ENCODE measurements at places on chromosomes 6 and 20.

- DNase-seq: no peak
These were observed 95.5 kb downstream of the FOXC1 start for GRCh38 chr6:1705183-1705582.

GRCh38 chr6:155317186-155317585, 2.9 kb upstream of the TFB1M start:
- DNase-seq: no peak

DNA sequence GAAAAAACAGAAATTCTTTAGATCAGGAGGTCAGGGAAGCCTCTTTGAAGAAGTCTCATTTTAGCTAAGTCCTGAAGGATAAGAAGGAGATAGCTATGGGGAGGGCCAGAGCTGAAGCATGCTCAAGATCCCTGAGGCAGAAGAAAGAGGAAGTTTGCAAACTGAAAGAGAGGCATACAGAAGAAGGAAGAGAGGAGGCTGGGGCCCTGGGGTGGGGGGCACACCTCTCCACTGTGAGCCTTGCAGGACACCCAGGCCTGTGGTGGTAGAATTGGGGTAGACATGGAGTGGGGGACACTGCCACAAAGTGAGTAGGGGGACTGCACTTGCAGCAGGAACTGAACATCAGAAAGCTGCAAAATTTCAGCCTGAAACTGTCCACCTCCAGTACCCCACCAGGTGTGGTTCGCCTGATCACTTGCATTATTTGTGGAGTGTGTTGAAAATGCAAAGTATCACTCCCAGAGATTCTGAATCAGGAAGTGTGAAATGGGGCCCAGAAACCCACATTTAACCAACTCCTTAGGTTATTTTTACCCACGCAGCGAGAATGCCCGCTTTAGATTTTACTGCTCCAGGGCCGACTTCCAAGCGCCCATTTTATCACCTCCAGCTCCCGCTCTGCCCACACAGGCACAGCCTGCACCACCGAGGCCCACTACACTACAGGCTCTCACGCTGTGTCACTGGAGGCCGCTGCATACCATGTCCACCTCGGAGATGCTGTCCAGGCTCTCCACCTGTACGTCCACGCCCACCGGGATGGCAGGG, 44.0 kb downstream of the GABRR2 start:
- DNase-seq: no peak

DNA sequence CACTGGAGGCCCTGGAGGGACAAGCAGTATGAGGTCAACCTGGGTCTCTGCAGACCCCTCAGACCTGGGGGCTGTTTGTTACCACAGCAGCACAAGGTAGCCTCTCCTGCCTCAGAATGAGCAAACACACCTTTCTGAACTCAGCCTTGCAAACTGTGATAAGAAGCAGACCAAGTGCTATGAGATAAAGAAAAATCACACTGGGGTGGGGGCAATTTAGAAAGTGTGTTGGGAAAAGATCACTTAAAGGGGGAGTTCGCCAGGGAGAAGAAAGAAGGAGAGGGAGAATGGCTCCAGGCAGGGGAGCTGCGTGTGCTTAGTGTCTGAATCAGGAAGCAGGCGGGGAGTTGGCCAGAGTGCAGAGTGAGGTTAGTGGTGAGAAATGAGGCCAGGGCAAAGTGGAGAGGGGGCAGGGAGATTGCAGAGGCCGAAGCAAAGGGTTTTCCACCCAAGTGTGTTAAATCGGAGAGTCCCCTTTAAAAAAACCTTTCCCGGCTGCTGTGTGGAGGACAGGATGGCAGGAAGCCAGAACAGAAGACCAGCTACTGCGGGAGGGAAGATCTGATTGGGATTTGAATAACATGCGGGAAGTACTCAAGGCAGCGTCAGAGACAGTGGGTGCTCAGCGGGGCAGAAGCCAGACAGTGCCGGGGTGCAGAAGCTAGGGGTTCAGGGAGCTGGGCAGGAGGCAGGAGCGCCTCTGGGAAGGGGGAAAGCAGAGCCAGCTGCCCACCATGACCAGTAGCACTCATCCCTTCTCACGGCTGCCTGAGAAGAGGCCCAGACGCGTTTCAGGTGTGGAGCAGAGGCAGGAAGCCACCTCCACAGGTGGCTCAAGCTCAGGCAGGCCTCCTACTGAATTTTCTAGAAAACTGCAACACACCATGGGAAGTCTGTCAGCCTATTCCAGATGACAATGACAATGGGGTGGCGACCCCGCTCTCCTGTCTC, 9.0 kb downstream of the ADA start:
- peak; percentile 54 for DNase-seq

DNA sequence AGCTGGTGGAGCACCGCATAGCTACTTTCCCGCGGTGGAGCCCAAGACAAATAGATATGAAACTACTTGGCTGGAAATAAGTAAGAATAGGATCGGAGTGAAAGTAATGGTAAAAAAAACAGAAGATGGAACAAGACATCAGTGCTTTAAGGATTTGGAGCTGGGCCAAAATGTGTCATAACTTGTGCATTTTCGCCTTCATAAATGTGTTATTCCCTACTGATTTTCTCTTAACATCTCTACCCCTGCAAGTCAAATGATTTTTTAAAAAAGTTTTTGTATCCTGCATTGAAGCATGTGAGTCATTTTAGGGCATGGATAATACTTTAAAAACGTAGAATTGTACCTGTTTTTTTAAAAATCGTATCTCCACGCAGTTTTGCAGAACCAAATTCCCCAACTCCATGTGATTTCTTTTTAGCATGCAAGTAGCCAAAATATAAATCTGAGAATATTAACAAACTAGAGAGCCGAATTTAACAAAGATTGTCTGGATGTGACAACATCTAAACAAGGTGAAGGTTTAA, 882 bp upstream of the FAM184A start:
- DNase-seq: no peak

DNA sequence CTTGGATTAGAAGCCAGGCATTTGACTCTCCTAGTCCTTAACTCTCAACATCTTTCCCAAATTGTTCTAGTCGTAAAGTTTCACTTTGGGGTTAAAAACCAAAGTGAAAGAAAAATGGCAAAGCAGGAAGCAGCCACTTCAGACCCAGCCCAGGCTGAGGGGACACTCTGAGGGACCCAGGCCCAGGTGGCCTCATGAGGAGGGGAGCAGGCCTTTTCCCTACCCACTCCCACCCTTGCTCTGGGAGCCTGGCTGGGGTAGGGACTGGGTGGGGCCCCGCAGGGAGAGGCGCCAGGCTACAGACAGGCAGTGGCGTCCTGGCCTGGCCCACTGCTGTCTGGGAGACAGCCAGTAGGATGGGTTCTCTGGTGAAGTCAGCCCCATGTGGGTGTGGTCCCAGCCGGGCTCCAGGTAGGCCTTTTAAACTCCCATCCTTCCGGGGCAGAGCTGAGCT, 68.7 kb upstream of the MYL9 start:
- no peak for DNase-seq

DNA sequence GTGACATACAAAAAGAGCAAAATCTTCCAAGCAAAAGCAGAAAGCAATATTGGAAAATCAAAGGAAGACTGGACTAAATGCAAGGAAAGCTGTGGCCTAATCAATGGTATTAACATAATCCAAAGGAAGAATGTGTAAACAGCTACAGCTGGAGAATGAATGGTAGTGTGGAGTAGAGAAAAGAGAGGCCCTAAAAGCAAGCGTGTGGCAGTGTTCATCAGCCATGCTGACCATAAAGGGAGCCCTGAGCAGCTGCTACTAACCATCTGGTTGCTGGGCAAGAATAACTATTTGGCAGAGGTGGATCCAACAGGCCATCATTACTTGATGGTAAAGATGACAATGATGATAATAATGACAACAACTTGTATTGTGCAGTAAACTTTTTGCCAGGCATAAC, 148.5 kb upstream of the BEND6 start:
- DNase-seq: no peak

- DNase-seq: no peak
These were observed 27.4 kb upstream of the NOL4L start for GRCh38 chr20:32612351-32613191.

GRCh38 chr6:26520237-26520849, 17.8 kb upstream of the HMGN4 start:
- DNase-seq: no peak

DNA sequence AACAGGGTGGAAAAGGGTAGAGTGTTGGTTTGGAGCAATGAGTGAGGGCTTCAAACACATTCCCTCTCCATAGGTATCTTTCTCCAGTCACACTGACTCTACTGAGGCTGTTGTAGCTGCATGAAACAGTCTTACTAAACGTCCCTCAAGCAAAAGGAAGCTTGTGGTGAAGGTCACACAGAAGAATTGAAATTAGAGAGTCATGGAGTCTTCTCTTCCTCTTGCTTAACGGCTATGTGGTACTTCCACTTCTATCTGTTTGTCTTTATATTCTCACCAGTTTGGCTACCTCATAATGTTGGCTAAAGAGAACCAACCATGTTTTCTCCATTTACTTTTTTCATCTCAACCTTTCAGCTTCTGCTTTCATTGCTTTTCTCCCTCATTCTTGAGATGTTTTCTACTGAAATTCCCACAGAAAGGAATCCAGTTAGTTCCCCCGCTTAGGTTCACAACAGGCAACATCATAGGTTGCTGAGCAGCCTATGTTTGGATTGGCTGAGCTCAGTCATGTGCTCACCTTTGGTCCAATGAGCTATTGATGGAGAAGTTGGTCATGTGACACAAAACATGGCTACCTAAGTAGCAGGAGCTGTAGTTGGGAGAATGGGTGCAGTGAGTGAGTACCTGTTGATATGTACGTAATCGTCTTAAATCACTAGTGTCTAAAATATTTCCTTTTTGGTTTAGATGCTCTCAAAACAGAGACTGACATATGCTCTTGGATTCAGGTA, 99.8 kb downstream of the SNAP25 start:
- DNase-seq: no peak

GRCh38 chr20:47725248-47725973, 59.9 kb downstream of the SULF2 start:
- DNase-seq: peak; percentile 92

GRCh38 chr6:41548841-41549642, 2.9 kb downstream of the FOXP4 start:
- no peak for DNase-seq

- no peak for DNase-seq
These were observed 43.8 kb downstream of the RALGAPA2 start for GRCh38 chr20:20668639-20669038.
